ENCODE measurements at places on chromosomes 16 and 17.

GRCh38 chr16:88635671-88636319 lies 2.6 kb upstream of the IL17C start:
- no peak for DNase-seq

GRCh38 chr16:7335991-7336634 lies 3.5 kb downstream of the RBFOX1 start:
- no peak for DNase-seq

DNA sequence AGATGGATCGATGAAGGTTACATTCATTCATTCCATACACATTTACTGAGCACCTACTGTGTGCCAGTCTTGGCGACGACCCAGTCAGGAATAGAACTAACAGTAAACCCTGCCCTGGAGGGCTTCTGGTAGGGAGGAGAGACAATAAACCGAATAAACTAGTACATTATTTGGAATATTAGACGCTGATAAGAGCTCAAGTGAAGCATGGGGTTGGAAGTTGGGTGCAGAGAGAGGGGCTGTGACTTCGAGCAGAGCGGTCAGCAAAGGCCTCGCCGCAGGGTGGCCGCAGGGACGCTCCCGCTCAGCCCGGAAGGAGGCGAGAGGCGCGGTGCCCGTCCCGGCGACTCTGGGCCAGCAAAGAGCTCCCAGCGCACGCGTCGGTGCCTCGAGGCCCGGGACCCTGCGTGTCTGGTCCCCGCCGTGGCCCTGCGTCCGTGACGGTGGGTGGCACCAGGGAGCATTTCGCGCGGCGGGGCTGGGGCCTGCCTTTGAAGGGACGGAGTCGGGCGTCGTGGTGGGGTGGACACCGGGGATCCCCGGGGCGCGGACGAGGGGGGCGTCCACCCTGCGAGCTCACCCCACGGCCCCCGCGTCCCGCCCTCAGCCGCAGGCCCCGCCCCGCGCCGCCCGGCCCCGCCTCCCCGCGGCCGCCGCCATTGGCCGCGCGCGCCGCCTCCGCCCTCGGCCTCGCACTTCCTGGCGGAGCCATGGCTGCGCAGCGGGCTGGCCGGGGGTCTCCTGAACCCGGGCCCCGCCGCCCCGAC lies at the start of gene KLHL36:
TSS of gene KLHL36 (plus strand) at position 684 of the 767 bp plus-strand sequence. CDS start 2,357 bp downstream, outside the sequence.
- peak; percentile 69 for DNase-seq

- DNase-seq, result no peak
Measured at GRCh38 chr17:1180958-1181752, 1.4 kb upstream of the ABR start.

DNA sequence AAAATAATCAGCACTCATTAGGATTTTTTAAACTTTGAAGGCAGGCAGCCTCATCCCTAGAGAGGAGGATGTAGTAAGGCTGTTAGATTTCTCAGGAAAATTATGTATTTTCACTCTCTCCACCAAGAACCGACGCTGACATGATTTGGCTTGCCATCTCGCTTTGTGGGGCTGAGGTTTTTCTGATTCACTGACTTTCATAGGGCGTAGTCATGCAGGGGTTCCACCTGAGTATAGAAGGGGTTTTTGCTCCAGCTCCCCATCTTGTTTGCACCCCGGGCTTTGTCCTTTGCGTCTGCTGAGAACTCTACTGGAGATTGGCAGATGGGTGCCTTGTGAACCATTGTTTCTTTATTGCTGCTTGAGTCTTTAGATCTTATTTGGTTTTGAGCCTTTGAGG lies 20.2 kb downstream of the TOM1L1 start:
- no peak for DNase-seq

DNA sequence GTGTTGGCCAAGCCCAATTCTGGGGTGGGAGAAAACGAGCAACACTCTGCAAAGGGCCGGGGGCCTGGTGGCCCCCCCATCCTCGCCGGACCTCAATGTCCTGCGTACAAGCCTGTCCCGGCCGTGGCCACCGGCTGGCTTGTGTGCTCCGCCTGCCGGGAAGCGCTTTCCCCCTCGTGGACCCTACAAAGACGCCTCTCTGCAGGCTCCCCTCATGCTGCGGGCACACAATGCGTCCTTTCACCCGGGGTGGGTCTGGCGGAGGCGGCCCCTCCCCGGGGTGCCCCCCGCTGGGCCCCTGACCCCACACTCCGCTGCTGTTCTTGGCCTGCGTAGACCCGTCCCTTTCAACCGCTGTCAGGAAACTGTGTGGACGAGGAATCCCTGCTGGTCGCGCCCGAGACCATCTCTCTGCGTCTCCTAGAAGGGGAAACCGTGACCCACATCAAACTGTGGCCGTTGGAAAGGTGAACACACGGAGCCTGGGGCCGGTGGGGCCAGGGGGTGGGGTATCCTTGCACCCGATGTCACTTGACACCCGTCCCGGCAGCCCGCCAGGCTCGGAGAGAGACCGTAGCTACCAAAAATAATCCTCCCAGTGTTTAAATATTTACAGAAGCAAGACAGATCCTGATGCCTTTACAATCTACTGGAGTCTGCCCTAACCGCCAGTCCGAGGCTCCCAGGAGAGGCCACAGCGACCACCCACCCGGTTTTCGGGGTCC lies 43.6 kb downstream of the TBC1D16 start:
- DNase-seq, result no peak

DNA sequence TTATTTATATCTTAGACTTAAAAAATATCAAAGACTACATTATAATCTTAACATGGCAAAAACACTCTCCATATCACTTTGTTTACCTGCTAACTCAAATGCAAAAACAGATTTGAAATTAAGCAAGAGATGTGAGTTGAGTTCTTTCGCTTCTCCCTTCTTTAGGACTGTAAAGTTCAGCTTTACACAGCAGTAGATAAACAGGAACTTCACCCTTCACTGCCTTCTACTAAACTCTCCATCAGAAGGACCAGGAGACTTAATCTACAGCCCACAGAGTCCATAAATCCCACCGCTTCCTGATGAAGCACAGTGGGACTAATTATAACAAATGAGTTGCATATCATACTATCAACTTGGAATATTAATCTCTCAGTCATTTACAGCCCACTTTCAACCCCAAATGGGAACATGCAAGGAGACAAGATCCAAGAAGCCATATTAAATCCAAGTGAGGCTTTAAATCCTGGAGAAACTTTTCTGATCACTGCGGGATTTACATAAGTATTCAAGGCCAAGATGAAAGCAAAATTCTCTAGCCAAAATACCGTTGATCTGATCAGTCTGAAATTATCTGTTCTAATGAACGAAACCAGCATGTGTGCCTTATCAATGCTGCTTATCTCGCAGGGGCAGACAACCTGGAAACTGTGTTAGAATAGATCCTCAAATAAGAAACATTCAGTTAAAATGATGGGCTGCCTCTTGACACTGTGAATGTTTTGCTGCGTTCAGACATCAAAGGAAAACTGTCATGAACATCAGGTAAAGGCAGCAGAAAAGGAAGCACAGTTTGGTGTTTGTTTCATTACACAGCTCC lies 1.6 kb downstream of the AMFR start:
- DNase-seq, result peak; percentile 56

DNA sequence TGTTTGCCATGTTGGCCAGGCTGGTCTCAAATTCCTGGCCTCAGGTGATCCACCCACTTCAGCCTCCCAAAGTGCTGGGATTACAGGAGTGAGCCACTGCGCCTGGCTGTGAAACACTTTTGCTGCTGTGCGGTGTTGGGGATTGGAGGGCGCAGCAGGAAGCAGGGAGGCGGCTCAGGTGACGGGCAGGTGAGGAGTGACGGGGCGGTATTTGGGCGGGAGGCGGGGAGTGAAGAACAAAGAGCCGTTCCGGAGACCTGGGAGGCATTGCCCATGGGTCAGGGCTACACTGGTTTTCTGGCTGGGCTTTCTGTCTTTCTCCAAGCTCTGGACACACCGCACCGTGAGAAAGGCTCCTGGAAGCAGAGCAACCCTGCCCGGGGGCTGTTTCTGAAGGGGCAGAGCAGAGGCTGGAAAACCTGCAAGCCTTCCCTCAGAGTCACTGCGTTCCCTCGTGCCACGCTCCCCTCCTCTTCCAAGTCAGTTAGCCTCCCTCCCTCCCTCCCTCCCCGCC lies 22.1 kb downstream of the CRISPLD2 start:
- no peak for DNase-seq

DNA sequence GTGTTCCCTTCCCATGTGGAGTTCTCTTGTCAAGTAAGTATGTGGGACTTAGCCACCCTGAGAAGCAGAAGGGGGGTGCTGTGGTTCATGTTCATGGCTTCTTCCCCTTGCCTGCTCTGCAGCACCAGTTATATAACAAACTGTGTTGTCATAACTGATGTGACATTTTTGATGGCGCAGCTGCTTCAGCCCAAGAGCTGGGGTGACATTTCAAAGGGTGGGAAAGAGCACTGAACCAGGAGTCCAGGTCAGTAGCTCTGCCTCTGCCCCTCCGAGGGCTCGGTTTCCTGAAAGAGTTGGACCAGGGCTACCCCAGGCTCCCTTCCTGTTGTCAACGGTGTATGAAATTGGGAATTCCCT lies 7.4 kb downstream of the GNAO1 start:
- DNase-seq, result no peak

DNA sequence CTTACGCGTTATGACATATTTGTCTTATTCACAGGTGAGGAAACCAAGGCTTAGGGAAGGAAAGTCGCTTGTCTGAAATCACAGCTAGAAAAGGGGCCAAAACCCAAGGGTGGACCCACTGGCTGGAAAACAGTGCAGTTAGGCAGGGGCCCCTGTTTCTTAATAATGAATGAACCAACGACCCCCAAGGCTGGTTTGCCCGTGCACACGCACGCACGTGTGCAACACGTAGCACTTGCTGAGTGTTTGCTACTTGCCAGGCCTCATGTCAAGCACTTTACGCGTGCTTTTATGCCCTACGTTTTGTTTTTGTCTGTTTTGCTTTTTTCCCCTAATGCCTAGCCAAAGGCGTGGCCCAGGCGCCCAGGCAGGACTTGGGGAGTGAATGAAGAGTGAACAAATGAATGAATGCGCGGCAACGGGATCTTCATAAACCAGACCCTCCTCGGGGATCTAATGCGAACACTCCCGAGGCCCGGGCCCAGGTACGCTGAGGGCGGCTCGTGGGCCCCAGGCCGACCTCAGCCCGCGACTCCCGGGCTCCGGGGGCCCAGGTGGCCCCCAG lies 571 bp upstream of the USP10 start:
- no peak for DNase-seq

DNA sequence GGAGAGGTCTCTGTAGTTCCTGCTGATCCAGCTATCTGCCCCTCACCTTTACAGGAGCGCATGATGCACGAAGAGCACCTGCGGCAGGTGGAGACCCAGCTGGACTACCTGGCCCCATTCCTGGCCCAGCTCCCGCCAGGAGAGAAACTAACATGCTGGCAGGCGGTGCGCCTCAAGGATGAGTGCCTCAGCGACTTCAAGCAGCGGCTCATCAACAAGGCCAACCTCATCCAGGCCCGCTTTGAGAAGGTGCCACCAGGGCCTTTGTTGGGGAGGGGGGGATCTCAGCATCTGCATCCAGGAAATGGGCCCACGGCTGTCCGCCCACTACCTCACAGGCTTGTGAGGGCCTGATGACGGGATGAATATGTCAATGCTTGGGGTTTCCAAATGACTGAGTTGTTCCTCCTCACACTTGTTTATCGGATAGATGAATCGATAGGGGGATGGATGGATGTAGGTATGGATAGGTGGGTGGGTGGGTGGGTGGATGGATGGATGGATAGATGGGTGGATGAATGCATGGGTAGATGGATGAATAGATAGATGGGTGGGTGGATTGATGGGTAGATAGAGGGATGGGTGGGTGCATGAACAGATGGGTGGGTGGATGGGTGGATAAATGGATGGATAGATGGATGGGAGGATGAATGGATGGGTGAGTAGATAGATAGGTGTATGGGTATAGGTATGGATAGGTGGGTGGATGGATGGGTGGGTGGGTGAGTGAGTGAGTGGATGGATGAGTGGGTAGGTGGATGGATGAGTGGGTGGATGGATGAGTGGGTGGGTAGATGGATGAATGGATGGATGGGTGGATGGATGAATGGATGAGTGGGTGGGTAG lies 7.0 kb upstream of the KATNB1 start:
- DNase-seq, result no peak

GRCh38 chr16:69131839-69132423 lies 457 bp downstream of the CHTF8 start:
- peak; percentile 70 for DNase-seq

- peak; percentile 89 for DNase-seq
Measured at GRCh38 chr17:31321481-31321880, at the start of gene EVI2A. EVI2A (minus strand) TSS chr17:31321622; CDS start chr17:31319013, 2,609 bp downstream.

Data from suppressor macrophage treated with lipopolysaccharide for 4 hours (primary cell).